H7 (cell line): ENCODE measurements at places on chromosomes 7 and 10. TPM values are rescaled to one million over a fixed set of nuclear protein-coding genes. Genes with fewer than 3 reads are reported as not detected.
A peak's percentile ranks its signal among the peaks of the same experiment; 100 is the strongest.

- no peak for DNase-seq
Measured at GRCh38 chr10:113100281-113100680, 150.2 kb downstream of the TCF7L2 start.

DNA sequence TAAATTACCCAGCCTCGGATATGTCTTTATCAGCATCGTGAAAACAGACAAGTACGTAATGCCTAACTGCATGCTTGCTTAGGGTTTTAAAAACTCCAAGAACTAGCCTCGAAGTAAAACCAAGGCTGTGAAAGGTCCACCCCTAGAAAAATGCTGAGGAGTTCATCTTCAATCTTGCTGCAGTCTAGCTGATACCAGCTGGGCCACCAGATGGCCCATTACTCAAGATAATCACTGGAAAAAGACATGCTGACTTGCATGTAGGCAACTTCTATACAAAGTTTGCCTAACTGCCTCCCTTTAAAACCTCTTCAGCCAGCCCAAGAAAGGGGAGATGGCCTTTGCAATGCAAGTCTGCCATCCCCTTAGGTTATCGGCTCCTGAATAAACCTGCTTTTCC lies 614.1 kb downstream of the GALNT17 start:
- no peak for DNase-seq

DNA sequence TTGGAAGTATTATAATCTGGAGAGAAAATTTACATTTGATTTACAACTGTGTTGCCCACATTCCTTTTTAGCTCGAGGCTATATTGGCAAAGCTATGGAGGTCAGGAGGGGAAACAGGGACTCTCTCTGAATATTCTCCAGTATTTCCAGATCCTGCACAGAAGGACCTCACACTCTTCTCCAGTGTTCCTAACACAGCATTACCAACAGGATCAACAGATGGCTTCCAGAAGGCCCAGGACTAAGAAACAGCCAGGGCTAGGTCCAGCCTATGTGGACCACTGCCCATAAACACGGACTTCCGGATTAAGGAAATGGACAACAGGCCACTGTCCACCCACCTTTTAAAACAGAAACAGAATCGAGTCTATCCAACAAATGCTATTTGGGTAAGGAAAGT lies 65.3 kb downstream of the CHCHD3 start:
- DNase-seq: no peak

GRCh38 chr7:15567652-15568051 lies 5.8 kb upstream of the AGMO start:
- no peak for DNase-seq

- no peak for DNase-seq
Measured at GRCh38 chr10:80580638-80581468, 43.2 kb downstream of the SH2D4B start.

DNA sequence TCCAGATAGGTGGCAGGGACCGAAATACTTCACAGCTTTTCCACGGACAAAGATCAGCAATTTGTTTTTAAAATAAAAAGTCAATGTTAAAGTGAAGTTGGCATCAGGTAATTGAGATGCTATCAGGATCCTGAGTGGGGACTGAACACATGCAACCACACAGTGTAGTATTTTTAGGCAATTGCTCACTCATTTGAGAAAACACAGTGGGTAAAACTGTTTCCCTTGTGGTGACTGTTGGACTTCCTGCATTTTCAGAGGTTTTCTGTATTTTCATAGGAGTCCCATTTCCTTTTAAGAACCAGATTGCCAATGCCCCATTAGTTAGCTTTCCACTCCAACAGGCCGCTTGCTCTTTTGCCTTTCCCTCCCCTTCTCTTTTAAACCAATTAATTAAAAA lies 159.5 kb upstream of the ZNF32 start:
- DNase-seq: no peak

- DNase-seq: no peak
Measured at GRCh38 chr10:44101082-44101481, 283.8 kb downstream of the CXCL12 start.

DNA sequence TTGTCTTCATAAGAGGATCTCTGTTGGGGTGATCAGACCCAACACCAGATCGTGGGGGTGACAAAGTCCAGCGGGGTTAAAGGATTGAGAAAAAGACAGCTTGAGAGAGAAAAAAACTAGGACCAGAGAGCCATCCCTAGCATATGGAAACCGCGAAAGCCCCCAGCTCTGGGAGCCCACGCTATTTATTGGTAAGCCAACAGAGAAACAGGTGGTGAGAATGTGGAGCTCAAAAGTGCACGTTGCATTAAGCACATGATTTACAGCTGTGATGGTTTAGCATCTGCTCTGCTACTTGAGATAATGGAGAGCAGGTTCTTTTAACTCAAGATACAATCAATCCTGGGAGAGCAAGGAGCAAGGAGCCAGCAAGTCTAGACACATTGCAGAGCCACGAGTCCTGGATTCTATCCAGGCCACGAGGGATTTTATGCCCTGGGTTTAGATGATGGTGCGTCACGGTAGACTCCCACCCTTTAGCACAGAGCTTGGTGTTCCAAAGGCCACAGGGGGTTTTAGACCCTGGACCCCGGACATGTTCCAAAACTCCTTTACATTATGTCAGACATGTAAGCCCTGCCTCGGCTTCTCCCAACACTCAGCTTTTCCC lies 755.2 kb upstream of the SORCS1 start:
- no peak for DNase-seq

DNA sequence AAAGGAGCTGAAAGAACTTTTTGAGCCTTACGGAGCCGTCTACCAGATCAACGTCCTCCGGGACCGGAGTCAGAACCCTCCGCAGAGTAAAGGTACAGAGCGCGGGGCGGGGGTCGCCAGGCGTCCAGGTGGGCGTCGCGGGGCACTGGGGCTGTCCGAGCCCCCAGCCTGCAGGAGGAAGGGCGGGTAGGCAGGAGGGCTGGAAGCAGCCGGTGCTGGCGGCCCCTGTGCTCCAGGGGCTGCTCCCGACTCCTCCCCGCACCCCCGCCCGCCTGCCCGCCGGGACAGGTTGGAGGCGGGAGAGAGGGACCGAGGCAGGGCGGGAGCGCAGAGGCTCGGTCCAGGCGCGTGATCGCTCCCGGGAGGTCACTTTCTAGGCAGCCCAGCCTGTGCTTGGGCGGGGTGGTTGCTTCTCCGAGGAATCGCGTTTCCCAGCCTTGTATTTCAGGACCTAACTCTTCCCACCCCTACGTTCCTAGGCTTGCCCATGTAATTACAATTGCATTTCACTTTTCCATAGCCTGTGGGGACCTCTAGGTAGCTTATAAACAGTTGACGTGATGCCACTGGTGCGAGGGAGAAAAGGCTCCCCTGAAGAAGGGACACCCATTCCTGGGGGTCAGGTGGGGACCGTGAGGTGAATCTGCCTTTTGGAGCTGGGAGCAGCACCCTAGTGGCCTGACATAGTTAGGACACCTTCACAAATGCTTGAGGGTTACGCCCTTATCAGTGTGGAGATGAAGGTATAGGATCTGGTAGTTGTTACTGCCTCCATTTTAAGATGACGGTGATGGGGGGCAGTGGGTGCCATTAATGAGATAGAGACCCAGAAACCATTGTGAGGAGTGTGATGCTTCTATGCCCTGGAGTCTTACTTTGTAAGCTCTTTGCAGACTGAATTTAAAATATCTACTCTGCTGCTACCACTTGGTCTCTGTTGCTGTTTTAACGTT lies 148.2 kb downstream of the CELF2 start:
- peak; percentile 90 for DNase-seq

- no peak for DNase-seq
Measured at GRCh38 chr7:117169907-117170306, 153.0 kb downstream of the WNT2 start.

- DNase-seq: no peak
Measured at GRCh38 chr7:113120647-113121046, 2.3 kb upstream of the SMIM30 start.

GRCh38 chr7:74412056-74412455 lies 41.6 kb upstream of the GTF2IRD1 start:
- DNase-seq: peak; percentile 8

The GDF2 gene
- total RNA-seq: not detected in 2 replicates

The PON1 gene
- total RNA-seq: not detected in 2 replicates

The CHST3 gene
- total RNA-seq: 4.1 and 4.2 TPM in 2 replicates

The FBXL13 gene
- total RNA-seq: 0.97 and 1.3 TPM in 2 replicates

The A1CF gene
- not detected in 2 replicates for total RNA-seq
